ENCODE measurements at places on chromosomes 6 and 20. TPM values are rescaled to one million over a fixed set of nuclear protein-coding genes. Genes with fewer than 3 reads are reported as not detected.

Gene LTB
- polyA plus RNA-seq: 1.5 TPM

Gene KHDRBS2
- polyA plus RNA-seq: 8.6 TPM

Gene PKIB
- 2.6 TPM for polyA plus RNA-seq

Gene SIRPG
- polyA plus RNA-seq: 0.34 TPM

Gene TNFRSF6B
- polyA plus RNA-seq: 2.2 TPM

Gene C2
- polyA plus RNA-seq: 4.8 TPM

Gene BPIFB6
- not detected for polyA plus RNA-seq

Gene NKX2-2
- polyA plus RNA-seq: 0.13 TPM

Gene PI3
- not detected for polyA plus RNA-seq

Gene CD164
- polyA plus RNA-seq: 273 TPM

Gene EFCAB8
- polyA plus RNA-seq: 0.11 TPM

Gene MLIP
- polyA plus RNA-seq: 0.23 TPM

DNA sequence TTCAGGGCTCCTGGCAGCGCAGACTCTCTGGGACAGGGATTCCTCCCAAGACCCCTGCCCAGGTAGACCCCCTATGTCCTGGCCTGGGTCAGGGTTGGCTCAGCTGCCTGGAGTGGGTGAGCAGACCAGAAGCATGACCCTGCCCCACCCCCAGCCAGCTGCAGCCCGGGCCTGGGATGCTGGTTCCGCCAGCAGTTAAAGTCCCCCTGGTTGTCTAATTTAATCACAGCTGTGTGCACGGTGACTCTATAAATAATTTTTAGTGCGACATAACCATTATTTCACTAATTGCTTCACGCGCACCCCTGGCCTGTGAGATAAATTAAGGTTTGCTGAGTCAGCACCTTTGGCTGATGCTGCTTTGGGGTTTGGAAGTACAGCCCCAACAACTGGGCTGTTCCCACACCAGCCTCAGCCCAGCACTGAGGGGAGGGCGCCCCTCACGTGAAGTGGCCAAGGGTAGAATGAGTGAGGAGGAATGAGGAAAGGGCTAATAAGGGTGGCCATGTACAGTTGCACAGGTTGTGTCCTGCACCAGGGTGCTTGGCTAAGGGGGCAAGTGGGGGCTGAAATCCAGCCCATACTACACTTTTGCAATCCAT, 26.1 kb upstream of the CDH22 start:
- DNase-seq: no peak

- DNase-seq: no peak
These were observed 178.2 kb upstream of the CST7 start for GRCh38 chr20:24770628-24771541.

GRCh38 chr6:45613656-45614055, 235.9 kb upstream of the SUPT3H start:
- DNase-seq: no peak

DNA sequence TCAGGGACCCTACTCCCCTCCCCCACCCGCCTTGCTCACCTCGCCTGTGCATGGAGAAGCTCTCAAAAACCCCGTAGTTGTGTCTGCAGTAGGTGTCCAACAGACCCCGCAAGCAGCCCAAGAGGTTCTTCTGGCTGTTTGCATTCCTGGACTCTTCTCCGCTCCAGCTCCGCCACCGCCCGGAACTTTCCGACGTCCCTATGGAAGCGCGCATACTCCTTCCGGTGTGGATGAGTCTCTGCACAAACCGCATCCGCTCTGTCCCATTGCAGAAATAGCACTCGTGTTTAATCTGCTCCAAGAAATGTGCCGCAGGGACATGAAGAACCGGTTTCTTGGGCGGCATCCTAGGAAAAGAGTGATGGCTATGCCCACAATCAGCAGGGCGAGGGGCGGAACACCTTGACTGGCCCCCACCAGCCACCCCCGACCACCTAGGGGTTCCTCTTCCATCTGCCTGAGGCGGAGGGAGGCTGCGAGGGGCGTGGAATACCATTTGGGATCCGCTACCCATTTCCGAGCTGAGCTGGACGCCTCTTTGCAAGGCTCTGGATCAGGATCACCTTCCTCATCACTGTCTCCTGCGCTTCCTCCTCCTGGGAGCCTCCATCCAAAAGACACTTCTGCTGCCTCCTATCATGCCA, 20.2 kb downstream of the HLA-DRA start:
- no peak for DNase-seq

GRCh38 chr20:63657260-63657936, 714 bp upstream of the RTEL1 start:
- no peak for DNase-seq

- DNase-seq: no peak
These were observed 67.2 kb downstream of the NCOA3 start for GRCh38 chr20:47568837-47569410.

- no peak for DNase-seq
These were observed 100.5 kb downstream of the PDE10A start for GRCh38 chr6:165562421-165563090.

GRCh38 chr6:27684264-27685211, 211.6 kb upstream of the ZNF184 start:
- peak; percentile 35 for DNase-seq

DNA sequence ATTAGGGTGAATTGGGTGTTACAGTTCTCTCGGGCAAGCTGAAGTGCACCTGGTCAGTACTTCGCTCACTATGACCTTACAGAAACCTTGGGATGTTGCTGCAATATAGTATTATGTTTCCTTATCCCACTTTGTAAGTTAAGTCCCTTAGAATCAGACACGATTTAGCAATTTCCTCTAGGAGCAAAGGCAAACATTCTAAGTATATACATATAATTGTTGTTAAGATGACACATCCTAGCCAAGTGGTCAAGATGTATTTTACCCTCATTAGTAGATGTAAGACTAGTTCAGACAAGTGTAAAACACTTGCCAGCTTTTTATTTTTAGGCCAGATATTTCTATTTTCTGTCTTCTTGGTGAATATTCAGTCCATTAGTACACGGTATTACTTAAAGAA, 31.1 kb upstream of the RGS17 start:
- no peak for DNase-seq

GRCh38 chr6:15523679-15524630, 138.9 kb downstream of the DTNBP1 start:
- DNase-seq: no peak

DNA sequence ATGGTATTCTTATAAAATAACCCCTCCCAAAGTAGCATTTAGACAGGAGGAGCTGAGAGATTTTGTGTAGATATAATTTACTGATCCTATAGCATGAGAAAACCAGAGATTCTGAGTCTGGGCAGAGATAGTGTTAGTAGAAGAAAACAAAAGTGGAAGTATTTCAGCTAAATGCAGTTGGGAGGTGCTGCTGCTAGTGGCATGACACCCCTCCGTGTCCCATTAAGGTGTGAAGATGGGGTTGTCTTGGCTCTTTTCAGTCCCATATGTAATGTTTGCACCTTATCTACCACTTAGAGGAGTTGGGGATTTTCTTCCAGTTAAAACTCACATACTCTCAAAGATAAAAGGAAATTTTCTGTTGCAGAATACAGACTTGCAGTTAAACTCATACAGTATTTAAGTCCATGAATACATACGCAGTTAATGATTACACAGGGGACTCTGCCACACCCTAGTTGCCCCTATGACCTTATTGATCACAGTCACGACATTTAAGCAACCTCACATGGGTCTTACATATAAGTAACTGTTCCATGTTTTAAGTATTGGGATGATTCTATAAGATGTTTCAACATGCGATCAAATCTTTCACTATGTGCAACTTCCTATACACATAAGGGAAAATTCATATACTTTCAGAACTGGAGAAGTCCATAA, 11.5 kb downstream of the TAAR2 start:
- DNase-seq: no peak

GRCh38 chr20:15658295-15658694, 915.0 kb downstream of the KIF16B start:
- DNase-seq: no peak

DNA sequence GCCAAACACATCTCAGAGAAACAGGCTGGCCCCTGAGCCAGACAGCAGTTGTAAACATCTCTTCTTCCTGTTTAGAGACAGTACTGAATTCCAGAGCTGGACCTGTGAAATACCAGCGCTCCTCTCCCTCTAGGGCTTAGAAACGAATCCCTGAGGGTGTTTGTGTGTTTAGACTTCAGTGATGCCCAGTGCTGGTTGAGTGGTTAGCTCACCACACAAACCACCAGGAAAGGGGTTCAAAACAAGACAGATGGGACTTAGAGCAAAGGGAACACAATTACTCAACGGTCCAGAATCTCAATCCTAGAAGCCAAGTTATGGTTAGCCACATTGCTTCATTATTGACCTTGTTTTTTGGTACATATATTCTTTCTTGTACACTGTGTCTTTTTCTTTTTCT, 108.7 kb upstream of the TMEM170B start:
- no peak for DNase-seq

- no peak for DNase-seq
These were observed 33.3 kb upstream of the EZR start for GRCh38 chr6:158852312-158853071.

- DNase-seq: no peak
These were observed 68.5 kb downstream of the FYN start for GRCh38 chr6:111804627-111805235.

DNA sequence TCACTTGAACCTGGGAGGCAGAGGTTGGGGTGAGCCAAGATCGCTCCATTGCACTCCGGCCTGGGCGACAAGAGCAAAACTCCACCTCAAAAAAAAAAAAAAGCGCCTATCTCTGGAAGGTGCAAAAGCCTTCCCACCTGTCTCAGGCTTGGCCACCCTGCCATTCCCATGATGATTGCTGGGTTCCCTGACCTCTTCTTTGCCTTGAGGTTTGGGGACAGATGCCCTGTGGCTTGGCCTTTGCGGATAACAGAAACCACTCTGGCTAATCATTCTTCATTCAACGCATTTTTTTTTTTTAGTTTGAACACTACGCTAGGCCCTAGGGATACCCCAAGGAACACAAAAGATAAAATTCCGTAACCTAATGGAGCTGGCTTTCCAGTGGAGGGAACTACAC, 6.8 kb upstream of the HMGA1 start:
- DNase-seq: no peak

DNA sequence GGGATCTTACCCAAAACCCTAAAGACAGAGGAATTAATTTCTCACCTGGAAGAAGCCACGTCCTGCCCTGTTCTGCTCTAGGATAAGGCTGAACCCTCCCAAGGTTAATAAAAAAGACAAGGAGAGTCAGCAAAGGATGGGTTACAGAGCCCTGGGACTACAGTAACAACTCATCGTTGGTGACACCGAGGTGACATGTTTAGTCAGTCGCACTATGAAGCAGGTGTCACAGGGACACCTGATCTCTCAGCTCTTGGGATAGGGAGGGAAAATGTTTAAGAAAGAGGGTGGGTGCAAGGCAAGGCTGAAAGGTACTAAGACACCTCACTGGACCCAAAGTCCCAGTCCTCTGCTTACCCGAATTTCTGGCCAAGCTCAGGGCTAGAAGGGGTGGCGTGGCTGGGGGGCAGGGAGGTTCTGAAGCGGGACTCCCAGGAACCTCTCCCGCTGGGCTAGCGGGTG, 562 bp downstream of the MOCS1 start:
- DNase-seq: no peak

DNA sequence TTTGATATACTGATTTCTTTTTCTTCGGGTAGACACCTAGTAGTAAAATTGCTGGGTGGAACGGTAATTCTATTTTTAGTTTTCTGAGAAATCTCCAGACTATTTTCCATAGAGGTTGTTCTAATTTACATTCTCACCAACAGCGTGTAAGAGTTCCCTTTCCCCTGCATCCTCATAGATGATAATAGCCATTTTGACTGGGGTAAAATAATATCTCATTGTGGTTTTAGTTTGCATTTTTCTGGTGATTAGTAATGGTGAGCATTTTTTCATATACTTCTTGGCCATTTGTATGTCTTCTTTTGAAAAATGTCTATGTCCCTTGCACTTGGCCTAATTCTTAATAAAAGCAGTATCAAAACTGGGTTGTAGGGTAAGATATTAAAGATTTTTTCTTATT, 148.9 kb upstream of the SIM1 start:
- no peak for DNase-seq

DNA sequence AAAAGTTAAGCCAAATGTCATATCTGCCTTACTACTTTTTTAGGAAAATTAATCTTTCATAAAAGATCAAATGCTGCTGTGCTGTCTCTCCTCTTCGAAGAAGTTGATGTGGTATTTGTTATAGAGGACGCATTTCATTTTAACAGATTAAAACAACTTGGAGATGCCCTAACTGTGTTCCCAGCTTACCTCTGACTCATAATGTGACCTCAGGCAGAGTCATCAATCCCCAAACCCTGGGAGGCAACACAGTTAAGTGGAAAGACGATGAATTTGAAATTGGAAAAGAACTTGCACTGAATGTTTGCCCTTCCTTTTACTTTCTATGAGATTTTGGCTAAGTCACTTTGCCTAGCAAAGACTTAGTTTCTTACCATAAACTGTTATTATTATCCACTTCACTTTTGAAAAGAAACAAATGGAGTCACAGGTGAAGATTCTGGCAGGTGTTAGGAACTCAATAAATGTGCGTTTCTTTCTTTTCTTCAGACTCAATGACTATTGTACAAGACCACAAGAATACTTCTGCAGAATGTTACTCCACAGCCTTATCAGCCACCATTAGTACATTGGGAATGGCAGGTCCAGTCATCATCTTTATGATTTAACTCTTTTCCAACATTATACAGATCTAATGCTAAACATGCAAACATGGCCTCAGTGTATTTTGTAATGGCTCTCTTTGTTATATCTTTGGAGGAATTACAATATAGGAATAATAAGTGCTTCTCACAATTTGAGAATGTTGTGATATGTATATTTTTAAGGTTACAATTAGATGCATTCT, 102.6 kb downstream of the COL21A1 start:
- no peak for DNase-seq

GRCh38 chr6:111724505-111724904, 118.8 kb upstream of the TRAF3IP2 start:
- no peak for DNase-seq

GRCh38 chr20:54047048-54047447, 23.3 kb downstream of the BCAS1 start:
- no peak for DNase-seq

DNA sequence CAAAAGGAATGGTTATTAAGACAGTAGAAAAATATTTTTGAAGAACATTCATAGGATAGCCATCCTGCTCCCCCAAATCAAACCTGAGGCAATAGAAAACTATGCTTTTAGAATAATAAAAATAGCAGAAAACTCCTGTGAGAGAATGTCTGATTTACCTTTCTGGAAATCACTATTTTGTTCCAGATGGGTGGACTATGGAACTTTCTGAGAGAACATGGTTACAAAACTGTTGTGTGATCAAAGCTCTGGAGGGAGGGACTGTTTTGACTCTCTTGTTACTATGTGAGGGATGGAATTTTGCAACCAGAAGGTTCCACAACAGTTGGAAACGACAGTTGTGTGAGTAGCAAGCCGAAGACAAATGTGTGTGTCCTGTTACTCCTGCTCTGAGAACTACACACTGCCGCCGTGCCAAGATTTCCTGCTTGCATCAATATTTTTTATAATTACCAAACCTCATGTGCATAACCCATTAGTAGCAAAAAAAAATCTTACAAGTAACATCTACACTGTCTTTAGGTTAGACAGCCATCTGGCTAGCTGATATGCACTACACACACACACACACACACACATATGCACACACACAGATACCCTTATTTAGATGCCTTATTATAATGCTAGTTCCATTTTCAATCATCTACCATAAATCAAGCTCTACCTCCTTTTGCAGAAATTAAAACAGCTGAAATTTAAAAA, 11.0 kb upstream of the HIVEP1 start:
- DNase-seq: no peak
